ENCODE measurements at places on chromosomes 7 and 10.

GRCh38 chr10:86827639-86828038 lies 71.2 kb downstream of the BMPR1A start:
- DNase-seq = no peak

DNA sequence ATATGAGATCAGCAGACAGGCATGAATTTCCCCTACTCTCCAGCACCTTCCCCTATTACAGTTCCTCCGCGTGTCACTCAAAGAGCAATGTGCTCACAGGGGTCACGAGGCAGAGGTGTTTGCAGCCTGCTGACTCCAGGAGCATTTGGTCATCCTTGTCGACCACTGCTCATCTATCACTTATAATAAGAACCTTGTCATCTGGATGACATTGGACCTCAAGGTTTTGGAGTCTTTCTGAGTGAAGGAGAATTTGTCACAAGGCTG lies 32.9 kb upstream of the PLPP4 start:
- DNase-seq = no peak

DNA sequence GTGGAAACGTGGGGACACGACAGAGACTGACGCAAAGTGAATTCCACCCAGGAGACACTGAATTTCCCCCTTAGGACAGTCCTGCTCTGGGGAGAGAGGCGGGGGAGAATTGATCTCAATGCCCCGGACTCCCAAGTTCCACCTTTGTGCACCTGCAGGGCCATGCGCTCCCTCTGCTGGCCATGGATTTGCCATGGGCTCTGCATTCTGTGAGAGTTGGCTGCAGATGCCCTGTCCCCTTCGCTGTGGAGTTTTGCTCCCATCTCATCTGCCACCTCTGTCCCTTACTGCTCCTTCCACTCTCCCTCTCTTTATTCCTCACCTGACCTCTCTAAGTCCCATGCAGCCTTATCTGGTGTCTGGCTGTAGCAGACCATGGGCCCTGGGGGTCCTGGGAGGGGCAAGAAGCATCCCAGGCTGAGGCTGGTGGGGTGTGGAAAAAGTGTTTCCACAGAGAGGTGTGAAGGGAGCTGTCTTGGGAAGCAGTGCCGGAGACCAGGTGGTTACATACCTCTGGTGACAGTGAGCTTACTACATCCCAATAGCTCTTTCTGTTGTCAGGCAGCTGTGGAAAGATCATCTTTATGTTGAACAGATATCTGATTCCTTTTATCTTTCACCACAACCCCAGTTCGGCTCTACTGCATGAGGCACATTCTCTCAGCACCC lies 14.3 kb downstream of the GHRHR start:
- no peak for DNase-seq

GRCh38 chr7:103719070-103719469 lies 270.4 kb downstream of the RELN start:
- no peak for DNase-seq

- no peak for DNase-seq
Measured at GRCh38 chr10:78947226-78947625, 121.5 kb upstream of the ZMIZ1 start.

DNA sequence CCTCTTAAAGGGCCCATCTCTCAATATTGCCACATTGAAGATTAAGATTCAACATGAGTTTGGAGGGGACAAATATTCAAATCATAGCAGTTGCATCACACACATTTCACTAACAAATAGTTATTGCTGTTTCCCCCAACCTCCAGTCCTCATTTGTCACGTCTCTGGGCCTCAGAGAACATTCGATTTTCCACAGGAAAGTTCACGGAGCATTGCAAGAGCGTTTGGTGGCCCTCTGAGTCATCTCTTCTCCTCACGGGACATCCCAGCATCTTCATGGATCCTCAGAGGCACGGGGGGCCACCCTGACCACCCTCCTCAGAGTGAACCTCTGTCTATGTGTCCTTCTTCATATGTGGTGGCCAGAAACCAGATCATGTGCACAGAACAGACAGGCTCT lies 50.3 kb upstream of the CHST15 start:
- no peak for DNase-seq

- no peak for DNase-seq
Measured at GRCh38 chr7:1388703-1389335, 70.5 kb downstream of the MICALL2 start.

DNA sequence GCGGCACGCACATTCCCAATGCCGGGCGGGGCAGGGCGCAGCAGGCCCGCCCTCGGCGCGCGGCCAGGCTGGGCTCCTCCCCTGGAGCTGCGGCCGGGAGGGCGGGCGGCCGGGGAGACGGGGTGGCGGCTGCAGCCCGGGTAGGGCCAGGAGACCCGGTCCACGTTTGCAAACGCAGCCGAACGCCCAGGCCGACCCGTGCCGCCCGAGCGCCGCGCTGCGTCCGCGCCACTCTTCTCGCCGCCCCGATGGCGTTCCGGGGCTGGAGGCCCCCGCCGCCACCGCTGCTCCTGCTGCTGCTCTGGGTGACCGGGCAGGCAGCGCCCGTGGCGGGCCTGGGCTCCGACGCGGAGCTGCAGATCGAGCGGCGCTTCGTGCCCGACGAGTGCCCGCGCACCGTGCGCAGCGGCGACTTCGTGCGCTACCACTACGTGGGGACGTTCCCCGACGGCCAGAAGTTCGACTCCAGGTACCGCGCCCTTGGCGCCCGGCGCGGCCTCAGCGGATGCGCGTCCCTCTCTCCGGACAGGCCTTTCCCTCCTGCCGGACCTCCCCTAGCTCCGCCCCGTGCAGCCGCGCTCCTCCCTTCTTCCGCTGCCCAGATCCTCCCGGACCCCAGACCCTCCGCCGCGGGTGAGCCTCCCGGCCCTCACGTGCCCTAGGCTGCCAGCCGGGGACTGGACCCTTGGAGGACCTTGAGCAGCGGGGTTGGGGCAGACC lies at the start of gene FKBP9:
FKBP9 (plus strand) TSS at position 115 of the 720 bp plus-strand sequence; CDS start at position 249, 134 bp downstream.
- no peak for DNase-seq
